ENCODE measurements at places on chromosomes 4 and X. TPM values are rescaled to one million over a fixed set of nuclear protein-coding genes. Genes with fewer than 3 reads are reported as not detected.

Gene CT45A7
- total RNA-seq, result not detected

Gene SOWAHD
- total RNA-seq, result 0.72 TPM

Gene SRPK3
- not detected for total RNA-seq

Gene CT45A5
- total RNA-seq, result not detected

Gene TMPRSS11F
- not detected for total RNA-seq

Gene CT45A3
- total RNA-seq, result not detected

Gene NAT8L
- under 0.01 TPM for total RNA-seq

Gene VSIG4
- 0.72 TPM for total RNA-seq

All from osteoblast (primary cell).